ENCODE measurements at places on chromosomes 12 and 14. TPM values are rescaled to one million over a fixed set of nuclear protein-coding genes. Genes with fewer than 3 reads are reported as not detected.

DNA sequence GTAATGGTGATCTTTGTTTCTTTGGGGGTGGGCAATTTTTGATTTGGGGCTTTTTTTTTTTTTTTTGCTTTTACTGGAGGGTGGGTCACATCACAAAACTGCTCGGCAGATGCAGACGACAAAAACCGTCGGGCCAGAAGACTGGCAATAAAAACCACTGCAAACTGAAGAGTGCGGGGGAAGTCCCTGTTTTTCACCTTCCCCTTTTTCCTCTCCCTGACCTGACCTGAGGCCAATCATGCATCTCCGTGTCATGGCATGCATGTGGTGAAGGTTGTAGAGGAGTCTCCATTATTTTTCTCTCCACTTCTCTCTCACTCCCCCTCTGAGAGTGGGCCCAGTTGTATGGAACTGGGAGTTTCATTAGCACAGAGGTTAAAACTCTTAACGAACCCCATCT lies 57.5 kb downstream of the AP5M1 start:
- no peaks in the 10 kb centered on the region for H3K4me1 ChIP-seq
- H3K4me3 ChIP-seq = no peak overlapping the region
- no peak overlapping the region for H3K27ac ChIP-seq
- H3K27me3 ChIP-seq = no peaks in the 10 kb centered on the region

DNA sequence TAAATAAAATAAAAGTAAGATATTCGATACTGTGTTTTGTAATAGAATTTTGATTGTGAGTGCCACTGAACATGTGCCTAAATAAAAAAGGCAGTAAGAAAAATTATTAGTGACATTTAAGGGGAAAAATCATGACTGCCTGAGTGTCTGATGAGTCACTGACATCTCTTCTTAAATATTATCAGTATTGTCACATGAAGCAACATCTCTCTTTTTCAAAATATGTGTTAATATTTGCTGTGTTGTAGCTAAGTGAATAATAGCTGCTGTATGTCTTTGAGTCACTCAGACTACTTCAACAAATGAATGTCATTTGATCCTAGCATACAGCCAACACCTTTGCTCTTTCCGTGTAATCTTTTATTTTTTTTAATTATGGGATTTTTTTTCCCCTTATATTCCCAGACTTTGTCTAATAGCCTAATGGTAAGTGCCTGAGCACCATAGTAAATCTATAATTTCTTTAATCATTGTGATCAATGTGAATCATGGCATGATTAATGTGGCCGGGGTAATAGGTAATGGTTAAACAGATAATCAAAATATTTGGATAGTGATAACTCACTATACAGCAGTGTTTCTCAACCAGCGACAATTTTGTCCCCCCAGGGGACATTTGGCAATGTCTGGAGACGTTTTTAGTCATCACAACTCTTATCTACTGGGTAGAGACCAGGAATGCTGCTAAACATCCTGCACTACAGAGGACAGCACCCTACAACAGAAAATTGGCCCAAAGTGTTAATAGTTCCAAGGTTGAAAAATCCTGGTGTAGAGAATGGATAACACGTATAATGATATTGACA lies 11.7 kb upstream of the OTX2 start:
- H3K27ac ChIP-seq = no peak overlapping the region
- DNase-seq = no peak
- no peak overlapping the region for H3K4me3 ChIP-seq

GRCh38 chr12:597926-598568 lies 65.2 kb downstream of the NINJ2 start:
- no peak overlapping the region for H3K27ac ChIP-seq
- no peak overlapping the region for H3K4me3 ChIP-seq
- H3K27me3 ChIP-seq = no peaks in the 10 kb centered on the region

- no peak overlapping the region for H3K4me3 ChIP-seq
- H3K27me3 ChIP-seq = no peaks in the 10 kb centered on the region
- no peaks in the 10 kb centered on the region for H3K36me3 ChIP-seq
- no peak for DNase-seq
- H3K27ac ChIP-seq = no peak overlapping the region
These were observed 166.9 kb upstream of the ATXN7L3B start for GRCh38 chr12:74370608-74371216.

GRCh38 chr12:16504200-16504599 lies 101.8 kb downstream of the LMO3 start:
- H3K27me3 ChIP-seq = no peaks in the 10 kb centered on the region
- no peak overlapping the region for H3K4me3 ChIP-seq
- no peaks in the 10 kb centered on the region for H3K36me3 ChIP-seq
- no peaks in the 10 kb centered on the region for H3K4me1 ChIP-seq
- H3K27ac ChIP-seq = no peak overlapping the region

- no peaks in the 10 kb centered on the region for H3K4me1 ChIP-seq
- H3K4me3 ChIP-seq = no peak overlapping the region
- no peak overlapping the region for H3K27ac ChIP-seq
- DNase-seq = no peak
- no peaks in the 10 kb centered on the region for H3K36me3 ChIP-seq
These were observed 1016.4 kb downstream of the NRXN3 start for GRCh38 chr14:79186523-79186922.

DNA sequence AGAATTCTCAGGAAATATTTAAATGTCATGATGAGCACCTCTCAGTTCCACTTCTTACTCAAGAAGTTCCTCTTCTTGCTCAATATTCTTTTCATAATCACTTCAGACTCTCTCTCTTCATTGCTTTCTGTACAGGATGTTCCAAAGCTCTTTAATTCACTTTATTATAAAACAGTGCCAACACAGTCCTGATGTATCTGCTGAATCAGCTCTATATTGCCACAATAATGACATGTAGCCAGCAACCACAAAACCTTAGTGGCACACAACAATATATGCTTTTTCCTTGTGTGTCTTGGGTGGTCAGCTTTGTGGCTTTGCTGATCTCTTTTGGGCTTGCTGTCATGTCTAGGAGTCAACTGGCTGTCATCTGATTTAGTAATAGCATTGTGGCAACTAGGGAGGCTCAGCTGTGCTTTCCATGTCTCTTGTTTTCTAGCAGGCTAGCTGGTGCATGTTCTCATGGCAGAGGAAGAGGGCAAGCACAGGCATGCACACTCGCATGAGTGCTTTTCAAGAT lies 52.8 kb upstream of the SLC2A13 start:
- no peak overlapping the region for H3K4me3 ChIP-seq
- peaks cover 6% of the 10 kb centered on the region for H3K4me1 ChIP-seq
- no peak for DNase-seq
- H3K27ac ChIP-seq = no peak overlapping the region

- no peak overlapping the region for H3K4me3 ChIP-seq
- peaks cover 23% of the 10 kb centered on the region for H3K4me1 ChIP-seq
- no peaks in the 10 kb centered on the region for H3K27me3 ChIP-seq
- H3K27ac ChIP-seq = peak overlapping the region; percentile 61
These were observed 293.9 kb downstream of the DUSP6 start for GRCh38 chr12:89058402-89058801.

GRCh38 chr12:55693323-55694187 lies 14.1 kb downstream of the ITGA7 start:
- DNase-seq = no peak
- no peaks in the 10 kb centered on the region for H3K36me3 ChIP-seq
- no peak overlapping the region for H3K4me3 ChIP-seq
- no peaks in the 10 kb centered on the region for H3K27me3 ChIP-seq
- H3K27ac ChIP-seq = no peak overlapping the region

GRCh38 chr14:48914921-48915320 lies 671.3 kb downstream of the RPS29 start:
- no peaks in the 10 kb centered on the region for H3K27me3 ChIP-seq
- peaks cover 2% of the 10 kb centered on the region for H3K4me1 ChIP-seq
- no peak overlapping the region for H3K4me3 ChIP-seq
- H3K27ac ChIP-seq = no peak overlapping the region

- H3K36me3 ChIP-seq = no peaks in the 10 kb centered on the region
- peaks cover 39% of the 10 kb centered on the region for H3K4me1 ChIP-seq
- peaks cover 98% of the 10 kb centered on the region for H3K27me3 ChIP-seq
- H3K4me3 ChIP-seq = no peak overlapping the region
These were observed 2.6 kb upstream of the WNT10B start for GRCh38 chr12:48973941-48974673.

- H3K27me3 ChIP-seq = no peaks in the 10 kb centered on the region
- no peaks in the 10 kb centered on the region for H3K36me3 ChIP-seq
- H3K4me1 ChIP-seq = peaks cover 5% of the 10 kb centered on the region
- H3K4me3 ChIP-seq = no peak overlapping the region
These were observed 29.5 kb downstream of the CCDC198 start for GRCh38 chr14:57464008-57464730.

GRCh38 chr14:61034416-61035120 lies 53.5 kb downstream of the SLC38A6 start:
- DNase-seq = no peak
- no peak overlapping the region for H3K27ac ChIP-seq
- H3K4me3 ChIP-seq = no peak overlapping the region

GRCh38 chr12:22978962-22979361 lies 354.0 kb downstream of the ETNK1 start:
- H3K4me1 ChIP-seq = no peaks in the 10 kb centered on the region
- H3K4me3 ChIP-seq = no peak overlapping the region
- peak; percentile 13 for DNase-seq
- no peak overlapping the region for H3K27ac ChIP-seq
- no peaks in the 10 kb centered on the region for H3K36me3 ChIP-seq

- DNase-seq = peak; percentile 66
- H3K4me1 ChIP-seq = peaks cover 16% of the 10 kb centered on the region
- H3K4me3 ChIP-seq = peak overlapping the region; percentile 98
- H3K27ac ChIP-seq = peak overlapping the region; percentile 81
- no peaks in the 10 kb centered on the region for H3K27me3 ChIP-seq
These were observed 1.9 kb downstream of the BCL7A start for GRCh38 chr12:122023339-122024131.

DNA sequence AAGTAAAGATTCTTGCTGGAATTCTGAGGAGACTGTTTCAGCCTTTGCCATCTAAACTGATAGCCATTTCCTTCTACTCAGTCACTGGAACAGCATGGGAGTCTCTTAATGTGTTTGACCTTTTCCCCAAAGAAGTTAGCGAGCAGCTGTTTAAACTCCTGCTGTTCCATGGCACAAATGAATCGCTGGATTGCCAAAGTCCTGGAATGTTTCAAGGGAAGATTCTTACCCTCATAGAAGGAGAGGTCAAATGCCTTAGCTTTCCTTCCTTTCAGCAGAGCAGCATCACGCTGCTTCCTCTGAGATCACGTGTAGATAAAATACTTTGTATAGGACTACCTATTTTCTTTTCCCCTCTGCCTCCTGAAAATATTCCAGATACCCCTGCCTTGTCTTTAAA lies 10.5 kb upstream of the NR2C1 start:
- peak; percentile 30 for DNase-seq
- no peaks in the 10 kb centered on the region for H3K4me1 ChIP-seq
- H3K4me3 ChIP-seq = no peak overlapping the region
- no peaks in the 10 kb centered on the region for H3K36me3 ChIP-seq
- no peaks in the 10 kb centered on the region for H3K27me3 ChIP-seq

- H3K27ac ChIP-seq = no peak overlapping the region
- no peak for DNase-seq
- no peaks in the 10 kb centered on the region for H3K27me3 ChIP-seq
- no peaks in the 10 kb centered on the region for H3K4me1 ChIP-seq
- H3K4me3 ChIP-seq = no peak overlapping the region
- no peaks in the 10 kb centered on the region for H3K36me3 ChIP-seq
These were observed 11.0 kb downstream of the ZBTB39 start for GRCh38 chr12:56995201-56995929.

DNA sequence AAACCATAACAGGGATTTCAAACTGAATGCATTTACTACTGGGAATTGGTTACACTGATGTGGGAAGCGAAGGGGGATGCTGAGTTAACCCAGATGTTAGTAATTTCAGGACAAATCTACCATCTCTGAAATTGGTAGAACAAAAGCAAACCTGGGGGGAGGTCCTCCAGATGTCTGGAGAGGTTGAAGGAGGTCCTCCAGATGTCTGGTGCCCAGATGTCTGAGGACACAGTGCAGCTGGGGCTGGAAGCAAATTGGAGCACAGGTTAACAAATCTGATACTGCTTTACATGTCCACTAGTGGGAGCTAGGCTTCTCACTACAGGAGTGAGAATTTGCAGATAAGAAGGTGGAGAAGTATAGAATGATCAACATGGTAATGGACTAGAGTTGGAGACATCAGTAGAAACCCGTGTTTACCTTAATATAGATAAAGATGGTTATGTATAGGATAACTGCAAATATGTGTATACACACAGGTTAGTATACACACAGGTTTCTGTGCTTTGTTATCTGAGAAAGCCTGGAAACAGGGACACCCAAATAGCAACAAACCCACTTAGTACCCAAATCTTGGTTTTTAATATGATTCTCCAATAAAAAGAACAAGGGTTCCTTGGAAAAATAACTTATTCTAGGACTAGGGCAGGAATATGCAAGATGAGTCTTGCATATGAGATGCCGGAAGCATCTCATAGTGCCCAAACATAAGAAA lies 162.5 kb downstream of the C12orf50 start:
- H3K4me3 ChIP-seq = no peak overlapping the region
- no peaks in the 10 kb centered on the region for H3K36me3 ChIP-seq
- DNase-seq = peak; percentile 21
- H3K4me1 ChIP-seq = no peaks in the 10 kb centered on the region

DNA sequence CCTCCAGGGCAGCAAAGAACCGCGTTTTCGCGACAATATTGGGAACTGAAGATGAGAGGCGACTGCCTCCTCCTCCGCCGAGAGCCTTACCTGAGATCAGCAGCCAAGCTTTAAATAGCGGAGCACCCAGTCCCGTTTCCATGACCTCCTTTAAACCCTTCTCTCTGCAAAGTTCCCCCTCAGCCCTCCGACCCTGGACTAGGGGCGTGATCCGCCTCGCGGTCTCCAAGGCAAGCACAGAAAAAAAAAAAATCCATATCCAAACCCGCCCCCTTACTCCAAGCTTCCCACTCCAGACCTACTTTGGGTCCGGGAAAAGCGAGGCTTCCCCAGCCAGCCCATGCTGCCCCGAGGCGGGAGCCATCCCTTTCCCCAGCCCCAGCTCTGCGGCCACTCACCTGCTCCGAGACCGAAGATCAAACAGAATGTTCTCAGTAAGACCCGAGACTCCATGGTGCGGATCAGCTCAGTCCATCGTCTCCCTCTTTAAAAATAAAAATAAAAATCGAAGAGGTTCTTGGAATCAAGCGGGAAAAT lies 630 bp downstream of the NELL2 start:
- no peaks in the 10 kb centered on the region for H3K36me3 ChIP-seq
- H3K4me1 ChIP-seq = no peaks in the 10 kb centered on the region
- no peak overlapping the region for H3K27ac ChIP-seq
- peak; percentile 12 for DNase-seq

- H3K36me3 ChIP-seq = no peaks in the 10 kb centered on the region
- DNase-seq = no peak
- H3K27ac ChIP-seq = no peak overlapping the region
- H3K4me3 ChIP-seq = no peak overlapping the region
- no peaks in the 10 kb centered on the region for H3K27me3 ChIP-seq
These were observed 89.2 kb upstream of the RESF1 start for GRCh38 chr12:31869972-31870371.

TSPAN19 gene
- total RNA-seq = not detected

CALCOCO1 gene
- 71.3 TPM for total RNA-seq

CCDC197 gene
- total RNA-seq = not detected

RNASE7 gene
- not detected for total RNA-seq

CAPZA3 gene
- total RNA-seq = not detected

GPR68 gene
- total RNA-seq = 0.44 TPM

BRF1 gene
- 21.1 TPM for total RNA-seq

A2M gene
- 567 TPM for total RNA-seq

GPR84 gene
- total RNA-seq = not detected

TAS2R42 gene
- not detected for total RNA-seq

ZNF385A gene
- total RNA-seq = 5.6 TPM

KRT75 gene
- total RNA-seq = not detected

CCDC175 gene
- total RNA-seq = not detected

CLEC9A gene
- total RNA-seq = not detected

CEBPE gene
- total RNA-seq = not detected

HOTAIR gene
- total RNA-seq = 0.32 TPM

FGF6 gene
- not detected for total RNA-seq

PTPRR gene
- total RNA-seq = 4.8 TPM
